ENCODE measurements at places on chromosomes 4 and X.

DNA sequence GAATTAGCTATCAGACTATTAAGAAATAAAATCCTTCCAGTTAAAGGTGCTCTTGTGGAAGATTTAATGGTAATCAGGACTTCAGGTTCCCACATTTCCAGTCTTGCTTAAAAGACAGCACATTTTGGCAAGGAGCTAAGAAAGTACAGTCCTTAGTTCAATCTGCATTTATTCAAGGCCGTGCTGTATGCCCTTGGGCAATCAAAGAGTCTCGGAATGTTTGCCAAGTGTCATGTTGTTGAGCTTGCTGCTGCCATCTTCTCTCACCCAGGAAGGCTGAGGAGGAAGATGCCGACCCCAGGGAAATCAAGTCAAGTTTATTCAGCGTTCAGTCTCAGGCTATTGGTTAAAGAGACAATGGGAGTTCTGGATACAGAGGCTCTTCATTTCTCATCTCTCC is 388.1 kb upstream of the IGFBP7 start:
- DNase-seq: no peak

GRCh38 chr4:124055896-124056295 is 656.6 kb downstream of the ANKRD50 start:
- DNase-seq: no peak

GRCh38 chr4:61841714-61842113 is 641.6 kb downstream of the ADGRL3 start:
- no peak for DNase-seq

DNA sequence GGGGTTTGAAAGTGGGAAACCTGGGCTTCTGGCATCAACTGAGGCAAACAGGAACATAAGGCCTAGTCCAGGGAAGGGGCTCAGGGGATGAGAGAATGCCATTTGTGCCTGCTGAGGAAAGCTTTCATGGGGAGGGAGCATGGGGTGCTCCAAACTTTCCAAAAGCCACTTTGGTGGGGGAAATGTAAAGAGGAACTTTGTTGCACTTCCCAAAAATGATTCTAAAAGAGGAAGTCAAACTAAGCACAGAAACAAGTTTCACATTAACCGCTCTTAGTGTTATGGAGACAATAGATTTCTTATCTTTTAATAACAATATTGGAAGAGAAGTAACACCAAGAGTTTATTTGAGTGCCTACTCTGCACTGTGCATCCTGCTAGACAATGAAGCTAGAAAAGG is 32.3 kb downstream of the GAB3 start:
- DNase-seq: no peak

GRCh38 chrX:116282751-116283150 is 112.2 kb downstream of the AGTR2 start:
- DNase-seq: no peak

DNA sequence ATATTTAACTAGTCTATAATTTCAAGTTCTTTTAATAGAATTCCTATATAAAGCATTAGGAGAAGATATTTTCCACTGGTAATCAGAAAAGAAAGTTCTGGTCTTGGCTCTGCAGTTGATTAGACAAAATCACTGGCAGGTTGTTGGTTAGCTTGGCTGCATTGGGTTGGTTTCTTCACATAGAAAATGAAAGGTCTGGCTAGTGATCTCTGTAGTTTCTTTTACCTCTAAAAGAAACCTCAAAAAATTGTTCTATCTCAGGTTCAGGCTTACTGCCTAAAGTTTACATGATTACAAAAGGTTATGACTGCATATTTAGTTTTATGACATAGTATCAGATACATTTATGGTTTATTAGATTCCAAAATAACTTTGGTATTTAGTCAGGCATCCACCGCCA is 95.8 kb upstream of the NAP1L5 start:
- no peak for DNase-seq

DNA sequence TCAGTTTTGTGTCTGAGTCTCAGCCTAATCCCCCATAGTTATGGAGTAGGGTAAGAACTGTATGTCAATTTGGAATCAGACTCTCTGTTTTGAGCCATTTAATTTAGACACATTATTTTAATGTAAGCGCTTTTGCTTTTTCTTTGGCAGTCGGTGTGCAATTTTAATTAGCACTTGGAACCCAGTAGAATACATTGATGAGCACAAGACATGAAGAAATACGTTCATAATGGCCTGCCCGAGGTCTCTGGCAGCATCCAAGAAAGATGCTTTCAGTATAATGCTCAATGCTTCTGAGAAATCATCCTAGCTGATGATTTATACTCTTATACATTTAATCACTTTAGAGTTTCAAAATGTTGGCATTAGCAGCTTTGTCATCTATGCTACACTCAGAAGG is 8.9 kb upstream of the TAPT1 start:
- no peak for DNase-seq

DNA sequence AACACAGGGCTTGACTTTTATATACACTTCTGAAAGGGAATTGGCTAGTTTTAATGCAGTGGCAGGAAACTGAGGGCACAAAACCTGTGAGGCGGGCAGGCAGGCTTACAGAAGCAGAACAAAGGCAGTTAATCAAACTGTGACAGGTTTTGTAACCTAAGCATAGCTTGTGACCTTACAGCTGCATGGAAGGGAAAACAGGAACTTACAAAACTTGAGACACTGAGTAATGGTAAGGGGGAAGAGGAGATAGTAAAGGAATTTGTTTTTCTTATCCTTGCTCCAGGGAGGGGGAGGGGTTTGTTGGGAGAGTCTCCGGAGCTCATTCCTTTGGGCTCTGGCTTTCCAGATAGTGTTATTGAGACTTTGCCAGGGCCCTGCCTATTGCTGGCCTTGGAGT is 55.6 kb downstream of the SLITRK4 start:
- no peak for DNase-seq

DNA sequence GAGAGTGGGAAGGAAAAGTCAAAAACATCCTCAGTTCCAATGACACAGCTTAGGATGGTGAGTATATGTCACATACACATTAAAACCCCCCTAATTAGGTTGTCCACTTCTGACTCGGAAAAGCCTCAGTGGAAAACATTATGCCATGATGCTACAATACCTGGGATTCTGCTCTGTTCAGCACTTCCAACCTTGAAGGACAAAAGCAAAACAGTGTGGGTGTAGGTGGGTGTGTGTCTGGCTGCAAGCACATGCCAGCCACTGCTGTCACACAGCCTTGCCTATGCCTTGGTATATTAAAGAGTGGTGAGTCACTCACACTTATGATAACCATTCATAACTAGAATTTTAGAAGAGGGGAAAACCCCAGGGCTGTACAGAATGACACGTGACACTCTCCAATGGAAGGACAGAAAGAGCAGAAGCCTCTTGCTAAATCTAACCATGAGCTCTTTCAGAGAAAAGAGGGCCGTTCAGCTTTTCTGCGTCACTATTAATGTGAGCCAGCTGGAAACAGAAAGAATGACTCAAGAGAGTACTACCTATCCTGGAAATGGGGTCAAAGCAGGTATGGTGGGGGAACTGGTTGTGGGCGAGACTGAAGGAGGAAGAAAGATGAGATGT is 159.6 kb downstream of the TET2 start:
- no peak for DNase-seq

DNA sequence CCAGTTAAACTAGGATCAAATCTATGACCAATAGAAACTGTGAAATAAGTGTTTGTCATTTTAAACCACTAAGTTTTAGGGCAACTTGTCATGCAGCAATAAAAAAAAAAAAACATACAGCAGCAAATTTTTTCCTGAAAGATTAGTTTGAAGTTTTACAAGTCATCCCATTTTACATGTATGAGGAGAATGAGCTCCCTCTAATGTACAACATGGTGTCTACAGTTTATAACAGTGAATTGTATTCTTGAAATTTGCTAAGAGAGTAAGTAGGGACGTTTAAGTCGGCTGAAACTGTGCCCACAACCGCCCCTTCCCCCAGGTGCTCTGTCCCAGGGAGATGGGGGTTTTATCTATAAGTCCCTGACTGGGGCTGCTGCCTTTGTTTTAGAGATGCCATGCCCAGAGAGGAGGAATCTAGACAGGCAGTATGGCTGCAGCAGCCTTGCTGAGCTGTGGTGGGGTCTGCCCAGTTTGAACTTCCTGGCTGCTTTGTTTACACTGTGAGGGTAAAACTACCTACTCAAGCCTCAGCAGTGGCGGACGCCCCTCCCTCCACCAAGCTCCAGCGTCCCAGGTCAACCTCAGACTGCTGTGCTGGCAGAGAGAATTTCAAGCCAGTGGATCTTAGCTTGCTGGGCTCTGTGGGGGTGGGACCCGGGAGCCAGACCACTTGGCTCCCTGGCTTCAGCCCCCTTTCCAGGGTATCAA is 499.3 kb upstream of the CT83 start:
- DNase-seq: no peak

DNA sequence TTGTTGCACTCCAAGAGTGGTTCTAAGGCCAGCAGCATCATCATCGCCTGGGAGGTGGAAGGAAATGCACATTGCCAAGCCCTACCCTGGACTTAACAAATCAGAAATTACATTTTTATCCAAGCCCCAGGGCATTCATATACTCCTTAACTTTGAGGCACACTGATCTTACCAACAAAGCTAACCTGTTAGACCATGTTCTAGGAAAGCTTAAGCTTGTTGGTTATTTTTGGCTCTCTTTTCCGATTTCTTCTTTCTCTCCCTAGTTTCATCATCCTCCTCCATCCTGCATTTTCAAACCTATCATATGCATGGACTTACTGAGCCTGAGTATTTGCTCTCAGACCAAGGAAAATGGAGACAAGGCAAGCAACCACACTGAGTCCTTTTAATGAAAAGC is 133.4 kb downstream of the OPHN1 start:
- DNase-seq: no peak

DNA sequence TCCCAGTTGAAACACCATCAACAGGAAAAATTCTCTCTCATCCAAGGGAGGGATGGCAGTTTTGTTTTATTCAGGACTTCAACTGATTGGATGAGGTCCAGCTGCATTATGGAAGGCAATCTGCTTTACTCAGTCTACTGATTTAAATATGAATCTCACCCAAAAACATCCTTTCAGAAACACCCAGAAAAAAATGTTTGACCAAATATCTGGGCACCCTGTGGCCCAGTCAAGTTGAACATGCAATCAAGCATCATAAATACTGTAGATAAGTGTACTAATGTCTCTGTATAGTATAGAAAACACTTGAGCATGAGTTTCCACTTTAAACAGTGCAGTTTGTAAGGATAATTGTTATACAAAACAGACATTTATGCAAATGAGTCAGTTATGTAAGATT is 753.2 kb downstream of the ARAP2 start:
- DNase-seq: no peak

DNA sequence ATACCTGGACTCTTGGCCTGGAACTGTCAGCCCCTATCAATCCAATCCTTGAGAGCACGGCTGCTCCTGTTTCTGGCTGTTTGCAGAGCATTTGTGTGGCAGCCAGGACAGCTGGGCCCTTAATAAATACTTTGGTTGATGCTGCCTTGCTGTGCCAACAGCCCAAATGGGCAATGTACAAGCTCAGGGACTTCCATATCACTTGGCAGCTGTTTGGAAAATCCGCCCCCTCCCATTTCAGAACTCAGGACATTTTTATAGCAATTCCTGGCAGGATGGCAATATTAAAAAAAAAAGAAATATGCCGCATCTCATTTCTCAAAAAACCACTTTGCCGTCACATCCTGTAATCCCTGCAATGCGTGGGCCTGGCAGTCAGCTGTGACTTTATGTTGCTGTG is 218.9 kb downstream of the HS3ST1 start:
- DNase-seq: no peak

DNA sequence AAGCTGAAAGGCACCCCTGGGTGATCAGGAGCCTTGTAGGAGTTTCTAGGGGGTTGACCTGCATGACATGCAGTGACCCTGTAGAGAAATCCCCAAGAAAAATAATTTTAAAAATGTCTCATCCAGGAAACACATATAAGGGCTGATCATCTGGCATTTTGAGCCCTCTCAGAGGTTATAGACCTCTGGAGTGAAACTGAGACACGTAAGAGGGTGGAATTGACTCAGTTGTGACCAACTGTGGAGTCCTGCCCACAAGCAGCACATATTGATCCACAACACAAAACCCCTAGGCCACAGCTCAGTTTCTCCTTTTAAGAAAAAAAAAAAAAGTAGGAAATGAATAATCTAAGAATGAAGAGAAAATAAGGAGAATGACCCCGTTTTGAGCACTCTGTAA is 32.5 kb upstream of the MTMR8 start:
- no peak for DNase-seq

DNA sequence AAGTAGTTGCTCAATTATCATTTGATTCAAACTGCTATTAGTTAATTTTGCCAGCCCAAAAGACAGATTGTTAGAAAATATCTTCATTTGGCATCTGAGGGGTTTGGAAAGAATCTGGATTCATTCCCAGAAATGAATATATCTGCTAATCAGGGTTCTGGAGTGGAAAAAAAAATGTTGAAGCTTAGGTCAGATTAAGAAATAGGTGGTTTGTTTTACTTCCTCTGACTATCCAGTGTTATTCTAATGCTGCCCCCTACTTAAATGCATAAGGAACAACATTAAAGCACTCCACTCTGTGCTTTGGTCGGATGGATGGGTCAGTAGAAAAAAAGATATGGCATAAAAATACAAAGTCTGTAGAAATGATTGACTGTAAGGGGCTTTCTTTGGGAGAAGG is 89.0 kb downstream of the LUZP4 start:
- no peak for DNase-seq

- no peak for DNase-seq
Observed at GRCh38 chrX:96407072-96407471, 277.6 kb upstream of the DIAPH2 start.

GRCh38 chr4:100555611-100556337 is 38.0 kb upstream of the EMCN start:
- no peak for DNase-seq

- no peak for DNase-seq
Observed at GRCh38 chr4:39312816-39313215, 53.3 kb downstream of the RFC1 start.

- DNase-seq: no peak
Observed at GRCh38 chr4:25001509-25001908, 29.2 kb downstream of the LGI2 start.

DNA sequence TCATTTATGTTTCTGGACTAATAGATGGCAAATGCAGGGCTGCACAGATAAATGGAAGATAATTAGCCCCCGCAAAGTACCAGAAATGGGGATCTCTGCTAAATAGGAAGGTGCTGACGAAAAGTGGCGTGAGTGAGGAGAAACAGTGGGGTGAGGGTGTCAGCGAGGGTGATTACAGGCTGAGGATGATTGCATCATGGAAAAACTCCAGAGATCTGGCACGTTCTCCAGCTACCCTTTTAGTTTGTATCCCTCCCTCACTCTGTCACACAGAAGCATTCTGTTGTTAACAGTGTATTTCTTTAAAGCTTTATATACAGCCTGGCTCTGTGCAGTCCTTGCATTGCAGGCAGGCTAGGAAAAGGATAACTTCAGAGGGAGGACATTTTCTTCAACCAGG is 309.6 kb upstream of the DDX53 start:
- DNase-seq: no peak

GRCh38 chr4:172802032-172802431 is 366.6 kb upstream of the GALNT7 start:
- no peak for DNase-seq

GRCh38 chr4:17681281-17682221 is 67.1 kb downstream of the MED28 start:
- DNase-seq: no peak

GRCh38 chr4:75179510-75179909 is 246.6 kb downstream of the PARM1 start:
- no peak for DNase-seq

GRCh38 chrX:8988446-8988845 is 45.5 kb downstream of the FAM9B start:
- no peak for DNase-seq

- no peak for DNase-seq
Observed at GRCh38 chr4:10336471-10336870, 120.8 kb downstream of the ZNF518B start.

- DNase-seq: peak; percentile 20
Observed at GRCh38 chrX:67604979-67605703, 61.3 kb downstream of the AR start.

- no peak for DNase-seq
Observed at GRCh38 chrX:45379236-45379635, 178.6 kb upstream of the DIPK2B start.

Data from bone marrow (tissue), 2 donors.